ENCODE measurements at places on chromosomes 7 and 10.

- no peak for DNase-seq
Measured at GRCh38 chr10:95896071-95896850, 11.5 kb upstream of the CC2D2B start.

GRCh38 chr10:17330501-17330900 lies 102.5 kb downstream of the VIM start:
- no peak for DNase-seq

- no peak for DNase-seq
Measured at GRCh38 chr10:79188154-79188965, 119.6 kb downstream of the ZMIZ1 start.

GRCh38 chr7:22612776-22613175 lies 112.8 kb upstream of the STEAP1B start:
- DNase-seq: no peak

GRCh38 chr10:79400146-79401004 lies 45.0 kb downstream of the ZCCHC24 start:
- peak; percentile 33 for DNase-seq

- DNase-seq: peak; percentile 32
Measured at GRCh38 chr10:117221156-117221711, 19.7 kb upstream of the SLC18A2 start.

DNA sequence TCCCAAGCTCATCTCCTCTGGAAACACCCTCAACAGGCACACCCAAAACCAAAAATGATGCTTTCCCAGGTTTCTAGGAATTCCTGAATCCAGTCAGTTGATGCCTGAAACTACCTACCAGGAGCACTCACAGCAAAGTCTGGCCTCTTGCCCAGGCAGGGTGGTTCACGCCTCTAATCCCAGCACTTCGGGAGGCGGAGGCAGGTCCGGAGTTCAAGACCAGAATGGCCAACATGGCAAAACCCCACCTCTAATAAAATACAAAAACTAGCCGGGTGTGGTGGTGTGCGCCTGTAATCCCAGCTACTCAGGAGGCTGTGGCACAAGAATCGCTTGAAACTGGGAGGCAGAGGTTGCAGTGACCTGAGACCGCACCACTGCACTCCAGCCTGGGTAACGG lies 1.9 kb downstream of the MAD1L1 start:
- no peak for DNase-seq

GRCh38 chr7:80869106-80869784 lies 49.6 kb downstream of the SEMA3C start:
- DNase-seq: no peak

DNA sequence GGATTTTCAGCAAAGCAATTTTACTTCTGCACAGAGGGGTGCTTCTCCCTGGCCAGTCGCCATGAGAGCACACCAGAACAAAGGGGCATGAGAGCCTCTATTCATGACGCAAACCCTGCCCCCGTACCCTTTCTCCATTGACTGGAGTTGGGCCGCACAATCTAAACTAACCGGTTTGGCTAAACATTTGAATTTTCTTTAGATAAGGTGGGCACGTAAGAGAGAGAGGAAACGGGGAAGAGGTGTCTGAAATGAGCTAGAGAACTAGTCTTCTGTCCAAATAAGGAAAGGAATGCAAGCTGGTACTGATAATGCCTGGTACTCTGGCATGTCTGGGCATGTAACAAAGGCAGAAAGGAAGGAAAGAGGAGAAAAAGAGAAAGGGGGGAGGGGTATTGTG lies 13.2 kb upstream of the SCIN start:
- no peak for DNase-seq

DNA sequence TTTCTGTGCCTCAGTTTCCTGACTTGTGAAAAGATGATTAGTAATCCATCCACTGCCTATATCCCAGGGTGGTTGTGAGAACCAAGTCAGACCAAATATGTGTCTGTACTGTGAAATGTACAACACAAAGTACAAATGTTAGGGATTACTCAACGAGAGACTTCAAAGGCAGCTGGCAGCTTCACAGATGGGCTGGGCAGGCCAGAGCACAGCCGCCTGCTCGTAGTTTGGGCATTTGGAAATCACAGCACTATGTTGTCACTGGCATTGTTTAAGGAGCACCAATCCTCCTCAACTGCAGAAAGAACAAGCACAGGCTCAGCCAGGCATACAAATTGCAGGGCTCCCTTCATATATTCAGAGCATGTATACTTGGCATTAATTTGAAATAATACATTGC lies 64.5 kb upstream of the C10orf90 start:
- no peak for DNase-seq

- no peak for DNase-seq
Measured at GRCh38 chr10:12390733-12391132, 41.4 kb downstream of the CAMK1D start.

DNA sequence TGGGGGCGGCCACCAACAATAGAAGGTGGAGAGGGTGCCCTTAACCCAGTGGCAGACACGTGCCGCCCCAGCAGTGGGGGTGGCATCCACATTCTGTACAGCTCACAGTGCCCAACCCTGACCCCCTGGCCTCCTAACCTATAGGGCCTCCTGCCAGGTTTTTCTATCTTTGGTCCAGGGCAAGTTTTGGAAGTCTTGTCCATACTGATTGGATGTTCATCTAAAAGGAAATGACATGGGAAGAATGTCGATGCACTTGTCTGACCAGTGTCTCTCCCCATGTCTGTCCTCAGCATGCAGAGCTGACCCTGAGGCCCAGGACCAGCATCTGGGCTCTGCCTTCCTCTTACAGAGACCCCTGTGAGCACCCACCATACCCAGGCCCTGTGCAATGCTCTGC lies 32.3 kb upstream of the ANTXRL start:
- no peak for DNase-seq

DNA sequence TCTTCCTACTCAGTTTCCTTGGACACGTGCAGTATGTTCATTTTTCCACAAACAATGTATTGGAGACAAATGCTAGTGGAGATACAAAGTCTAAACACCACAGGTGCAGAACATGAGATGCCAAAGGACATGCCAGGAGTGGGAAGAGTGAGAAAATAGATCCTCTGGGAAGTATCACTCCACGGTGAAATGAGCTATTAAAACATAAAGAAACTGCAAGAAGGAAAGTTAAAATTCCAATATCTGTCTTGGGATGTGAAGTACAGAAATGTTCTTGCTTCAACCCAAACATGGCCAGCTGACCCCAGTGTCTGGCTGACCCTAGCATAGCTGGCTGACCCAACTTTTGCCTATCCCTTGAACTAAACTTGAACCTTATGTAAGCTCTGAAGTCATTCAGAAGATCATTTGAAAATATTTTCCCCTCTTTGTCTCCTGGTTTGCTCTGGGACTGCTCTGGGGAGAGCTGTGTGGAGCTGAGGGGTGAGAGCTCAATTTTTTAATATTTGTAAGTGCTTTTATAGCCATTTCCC lies 59.5 kb downstream of the FZD1 start:
- DNase-seq: no peak

GRCh38 chr10:47449979-47450378 lies 33.9 kb downstream of the ANXA8 start:
- no peak for DNase-seq

DNA sequence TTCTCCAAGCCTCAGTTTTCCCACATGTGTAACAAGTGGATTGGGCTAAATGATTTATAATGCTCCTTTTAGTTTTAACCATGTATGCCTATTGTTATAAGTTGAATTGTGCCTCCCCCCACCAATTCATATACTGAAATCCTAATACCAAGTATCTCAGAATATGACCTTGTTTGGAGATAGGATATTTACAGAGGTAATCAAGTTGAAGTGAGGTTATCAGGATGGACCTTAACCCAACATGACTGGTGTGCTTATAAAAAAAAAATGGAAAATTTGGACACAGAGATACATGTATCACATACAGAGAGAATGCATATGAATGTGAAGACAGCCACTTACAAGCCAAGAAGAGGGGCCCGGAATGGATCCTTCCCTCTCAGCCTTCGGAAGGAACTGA lies 117.9 kb upstream of the HABP2 start:
- DNase-seq: no peak

DNA sequence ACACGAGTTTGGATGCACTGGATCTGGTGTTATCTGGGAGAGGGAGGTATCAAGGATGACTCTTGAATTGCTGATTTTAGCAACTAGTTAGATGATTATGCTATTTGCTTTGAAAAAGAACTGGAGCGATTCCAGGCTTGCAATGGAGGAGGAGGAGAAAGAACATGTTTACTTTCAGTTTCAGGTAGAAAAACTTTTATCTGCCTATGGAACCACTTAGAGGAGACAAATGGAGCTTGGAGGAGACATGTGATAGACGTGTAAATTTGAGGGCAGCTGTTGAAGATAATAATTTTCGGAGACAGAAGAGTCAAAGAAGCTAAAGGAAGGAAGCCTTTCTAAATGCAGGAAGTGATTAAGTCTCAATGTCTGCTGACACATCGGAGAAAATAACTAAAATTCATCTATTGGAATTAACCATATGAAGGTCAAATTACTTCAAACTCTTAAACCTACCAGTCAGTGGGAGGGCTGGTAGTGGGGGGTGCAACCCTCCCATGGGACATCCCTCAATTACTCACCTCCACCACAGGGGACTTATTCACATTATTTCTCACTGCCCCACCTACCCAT lies 56.4 kb upstream of the GNAI1 start:
- peak; percentile 56 for DNase-seq

DNA sequence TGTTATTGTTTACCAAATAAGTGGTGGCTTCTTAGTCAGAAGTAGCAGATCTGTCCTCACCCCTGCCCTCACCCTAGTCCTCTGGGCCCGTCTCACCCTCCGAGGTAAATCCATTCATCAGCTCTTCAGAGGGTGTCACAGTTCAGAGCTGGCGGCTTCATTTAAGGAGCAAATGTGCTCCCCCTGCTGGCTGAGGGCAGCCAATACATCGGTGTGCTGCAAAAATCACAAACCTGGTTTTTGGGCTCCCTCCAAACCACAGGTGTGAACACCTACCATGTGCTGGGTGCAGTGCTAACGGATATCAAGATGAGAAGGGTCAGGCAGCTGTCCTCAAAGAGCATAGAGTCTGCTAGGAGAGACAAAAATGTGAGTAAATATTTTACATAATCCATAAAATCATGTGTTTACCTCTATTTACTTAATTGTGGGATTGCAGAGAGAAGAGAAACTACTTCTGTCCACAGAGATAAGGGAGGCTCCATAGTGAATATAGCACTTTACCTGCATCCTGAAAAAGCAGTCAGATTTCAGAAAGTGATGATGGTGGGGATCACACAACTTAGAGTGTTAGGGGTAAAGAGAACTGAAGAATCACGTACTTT lies 15.5 kb upstream of the CRTAC1 start:
- DNase-seq: peak; percentile 27

DNA sequence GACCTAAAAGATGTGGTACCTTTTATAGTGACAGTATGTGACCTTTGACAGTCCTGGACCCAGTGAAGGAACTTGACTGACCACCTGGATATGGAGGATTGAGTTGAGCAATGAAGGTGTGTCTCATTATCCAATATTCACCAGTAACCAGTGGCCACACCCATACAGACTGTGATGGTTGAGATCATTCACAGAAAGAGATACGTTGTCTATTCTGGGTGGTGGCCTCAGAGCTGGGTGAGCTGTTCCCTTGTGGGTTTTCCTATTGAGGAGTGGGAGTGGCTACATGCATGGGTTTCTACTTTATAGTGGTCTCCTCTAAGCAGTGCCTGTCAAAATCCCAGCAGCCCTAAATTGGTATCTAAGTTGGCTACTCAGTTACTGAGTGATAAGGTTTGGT lies 507.4 kb downstream of the SORCS3 start:
- DNase-seq: no peak

GRCh38 chr10:61125560-61126170 lies 181.7 kb upstream of the RHOBTB1 start:
- no peak for DNase-seq

DNA sequence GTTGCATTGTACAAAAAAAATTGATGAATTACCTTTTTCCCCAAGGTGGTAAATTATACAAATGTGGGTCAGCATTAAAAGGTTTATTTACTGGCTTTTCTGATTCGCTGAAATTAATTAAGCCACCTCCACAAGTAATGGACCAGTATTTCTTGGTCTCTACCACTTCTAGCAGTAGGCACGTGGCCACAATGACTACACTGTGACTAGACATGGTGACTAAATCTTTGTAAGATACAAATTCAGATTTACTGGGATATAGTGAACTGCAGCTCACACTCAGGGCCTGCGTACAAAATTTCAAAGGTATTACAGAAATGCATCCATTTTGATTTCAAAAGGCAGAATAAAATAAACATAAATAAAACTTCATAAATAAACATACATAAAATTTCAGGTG lies 10.9 kb downstream of the HPSE2 start:
- no peak for DNase-seq

DNA sequence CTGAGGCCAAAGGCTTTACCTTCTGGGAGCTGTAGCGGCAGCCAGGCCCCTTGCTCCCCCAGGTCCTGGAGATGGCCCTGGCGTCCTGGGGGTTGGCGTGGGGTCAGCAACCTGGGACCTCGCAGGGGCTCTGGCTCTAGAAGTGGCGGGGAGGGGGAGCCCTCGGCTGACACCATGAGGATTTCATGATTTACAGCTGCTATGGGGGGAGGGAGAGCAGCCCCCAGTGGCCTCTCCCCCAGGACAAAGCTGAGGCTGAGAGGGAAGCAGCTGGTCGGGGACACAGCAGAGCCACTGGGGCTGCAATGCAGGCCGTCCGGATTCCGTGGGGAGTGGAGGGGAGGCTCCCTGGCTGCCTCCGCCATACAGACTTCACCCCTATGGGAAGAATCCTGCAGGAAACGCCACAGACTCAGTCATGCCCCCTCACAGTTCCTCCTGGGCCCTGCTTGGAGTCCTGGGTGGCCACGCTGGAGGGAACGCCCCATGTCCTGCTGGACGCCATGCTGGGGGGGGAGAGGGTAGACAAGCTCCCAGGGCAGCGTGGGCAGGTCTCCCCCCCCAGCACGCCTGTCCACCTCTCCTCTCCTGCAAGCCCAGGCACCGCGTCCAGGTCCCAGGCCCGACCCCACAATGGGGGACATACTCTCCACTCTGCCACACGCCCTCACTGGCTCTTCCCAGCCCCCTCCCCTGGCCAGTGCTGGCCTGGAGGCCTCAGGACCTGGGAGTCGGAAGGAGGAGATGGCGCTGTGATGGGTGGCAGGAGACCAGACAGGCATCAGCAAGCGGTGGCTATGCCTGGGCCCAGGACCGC lies 243.6 kb downstream of the ELFN1 start:
- DNase-seq: no peak

DNA sequence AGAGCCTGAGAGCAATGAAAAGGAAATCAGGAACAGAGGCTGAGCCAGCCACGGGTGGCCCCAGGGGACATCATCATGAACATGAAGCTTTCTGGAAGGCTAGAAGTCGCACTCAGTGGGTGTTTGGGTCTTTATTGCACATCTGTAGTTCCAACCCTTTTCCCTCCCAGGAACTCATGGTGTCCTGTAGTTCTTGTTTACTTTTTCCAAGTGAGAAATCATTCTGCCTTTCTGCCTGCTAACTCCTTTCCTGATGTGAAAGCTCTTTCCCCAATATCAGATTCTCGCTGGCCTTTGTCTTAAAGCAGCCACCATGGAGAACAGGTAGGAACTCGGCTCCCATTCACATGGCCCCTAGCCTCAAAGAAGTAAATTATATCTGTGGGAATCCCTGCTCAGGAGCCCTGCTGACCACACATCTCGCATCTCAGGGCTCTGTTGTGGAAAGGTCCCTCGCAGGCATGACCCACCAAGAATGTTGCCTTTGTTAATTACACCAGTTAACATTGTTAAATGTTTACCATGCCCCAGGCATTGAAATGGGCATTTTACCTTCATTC lies 542.7 kb downstream of the TNS3 start:
- DNase-seq: no peak

GRCh38 chr7:91299952-91300775 lies 35.9 kb downstream of the FZD1 start:
- DNase-seq: no peak

- no peak for DNase-seq
Measured at GRCh38 chr7:1950452-1951158, 280.5 kb downstream of the ELFN1 start.

GRCh38 chr7:28767356-28767755 lies 190.8 kb downstream of the TRIL start:
- no peak for DNase-seq

Data from kidney capillary endothelial cell (primary cell).